ENCODE measurements at places on chromosomes 2 and 18.
A peak's percentile ranks its signal among the peaks of the same experiment; 100 is the strongest.

GRCh38 chr2:156219491-156220100, 112.9 kb downstream of the NR4A2 start:
- DNase-seq = no peak

DNA sequence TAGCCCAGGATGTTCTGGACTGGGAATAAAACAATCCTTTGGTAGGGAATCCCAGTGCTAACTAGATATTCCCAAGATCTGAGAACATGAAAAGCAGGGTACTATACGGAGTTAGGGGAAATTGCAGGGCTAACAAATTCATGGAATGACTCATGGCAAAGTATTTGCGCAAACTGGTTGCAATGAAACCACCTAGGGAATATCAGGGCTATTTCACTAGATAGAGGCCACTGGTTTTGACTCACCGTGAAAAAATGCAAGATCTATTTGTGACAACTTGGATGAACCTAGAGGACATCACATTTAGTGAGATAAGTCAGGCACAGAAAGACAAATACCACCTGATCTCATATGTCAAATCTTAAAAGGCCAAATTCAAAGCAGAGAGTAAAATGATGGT, 233.3 kb downstream of the MBD2 start:
- DNase-seq = no peak

DNA sequence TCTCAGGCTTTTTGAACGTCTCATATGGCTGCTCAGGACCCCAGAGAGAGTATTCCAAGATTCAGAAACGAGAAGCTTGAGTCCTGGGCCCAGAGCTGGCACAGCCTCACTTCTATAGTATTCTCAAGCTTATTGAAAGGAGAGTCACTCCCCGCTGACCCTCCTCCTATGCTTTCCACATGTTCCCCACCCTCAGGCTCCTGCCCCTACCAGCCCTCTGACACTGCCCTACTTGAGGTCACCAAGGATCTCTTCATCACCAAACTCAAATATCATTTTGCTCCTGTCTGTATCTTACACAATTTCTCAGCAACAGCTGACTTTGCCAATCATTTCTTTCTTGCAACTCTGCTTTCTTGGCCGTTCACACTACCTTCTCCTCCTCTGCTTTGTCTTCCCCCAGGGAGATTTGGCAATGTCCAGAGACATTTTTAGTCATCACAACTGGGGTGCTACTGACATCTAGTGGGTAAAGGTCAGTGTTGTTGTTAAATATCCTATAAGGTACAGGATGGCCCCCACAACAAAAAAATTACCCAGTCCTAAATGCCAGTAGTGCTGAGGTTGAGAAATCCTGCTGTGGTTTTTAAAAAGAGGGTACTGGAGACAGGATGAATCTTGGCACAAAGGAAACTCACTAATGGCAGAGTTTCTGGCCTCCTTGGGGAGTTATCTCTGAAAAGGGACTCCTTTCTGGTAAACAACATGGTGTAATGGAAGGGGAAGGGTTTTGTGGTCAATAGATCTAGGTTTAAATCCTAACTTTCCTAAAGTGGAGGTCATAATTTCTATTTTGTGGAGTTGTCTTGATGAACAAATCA, 26.9 kb upstream of the INSIG2 start:
- DNase-seq = peak; percentile 8

GRCh38 chr18:34809451-34810072, 99.5 kb downstream of the DTNA start:
- peak; percentile 21 for DNase-seq

DNA sequence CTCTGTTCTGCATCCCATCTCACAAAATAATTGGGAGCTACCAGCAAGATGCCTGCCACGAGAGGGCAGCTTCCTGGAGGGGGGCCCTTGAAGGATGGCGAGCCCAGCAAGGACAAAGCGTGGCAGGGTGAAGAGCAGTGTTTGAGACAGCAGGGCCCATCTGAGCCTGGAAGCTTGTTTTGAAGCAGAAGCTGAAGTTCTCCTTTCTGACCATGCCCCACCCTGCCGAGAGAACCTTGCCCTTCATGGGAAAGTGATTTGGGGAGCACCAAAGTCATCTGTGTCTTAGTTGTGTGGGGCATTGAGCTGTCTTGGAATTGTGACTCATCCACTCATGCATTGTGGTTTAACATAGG, 216.3 kb downstream of the BCL11A start:
- no peak for DNase-seq

GRCh38 chr2:50402654-50402960, 629.3 kb downstream of the NRXN1 start:
- DNase-seq = no peak

Measured in AG08396 (cell line).